Osteoblast (primary cell): ENCODE measurements at places on chromosomes 3 and 15. TPM values are rescaled to one million over a fixed set of nuclear protein-coding genes. Genes with fewer than 3 reads are reported as not detected.
A peak's percentile ranks its signal among the peaks of the same experiment; 100 is the strongest.

DNA sequence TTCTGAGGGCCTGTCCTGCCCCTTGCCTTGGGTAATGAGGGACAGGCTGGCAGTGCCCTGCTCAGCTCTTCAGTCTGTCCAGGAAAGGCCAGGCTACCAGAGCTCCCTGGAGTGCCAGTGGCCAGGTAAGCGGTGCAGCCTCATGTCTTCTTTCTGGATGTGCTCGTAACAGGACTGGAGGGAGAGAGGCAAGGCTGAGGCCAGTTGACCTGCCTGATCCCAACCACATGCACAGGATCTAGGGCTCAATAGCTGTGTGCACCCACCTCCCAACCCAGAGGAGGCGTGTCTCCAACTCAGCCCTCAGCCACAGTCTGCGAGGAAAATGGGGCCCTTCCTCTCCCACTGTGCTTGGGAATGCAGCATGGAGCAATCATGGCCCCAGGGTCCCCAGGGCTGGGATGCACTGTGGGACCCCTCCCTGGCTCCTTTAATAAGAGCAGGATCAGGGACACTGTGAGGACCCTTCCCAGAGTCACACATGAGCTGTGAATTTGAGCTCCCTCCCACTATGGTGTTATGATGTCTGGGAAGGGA lies 22.5 kb downstream of the ALS2CL start:
- peak; percentile 37 for DNase-seq

DNA sequence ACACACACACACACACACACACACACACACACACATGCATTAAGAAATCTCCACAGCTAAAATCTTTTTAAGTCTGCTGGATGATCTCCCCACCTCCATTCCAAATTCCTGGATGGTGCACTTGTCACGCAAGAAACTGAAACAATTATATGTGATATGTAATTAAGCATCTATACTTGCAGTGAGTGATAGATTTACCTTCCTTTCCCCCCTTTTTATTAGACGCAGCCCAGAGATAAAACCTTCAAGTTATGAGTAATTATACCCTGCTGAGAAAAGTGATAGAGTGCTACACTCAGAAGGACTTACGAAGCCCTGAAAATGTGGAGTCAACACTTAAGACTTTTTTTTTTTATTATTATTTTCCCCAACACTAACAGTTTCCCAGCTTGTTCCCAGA lies 255.2 kb downstream of the LSAMP start:
- no peak for DNase-seq

DNA sequence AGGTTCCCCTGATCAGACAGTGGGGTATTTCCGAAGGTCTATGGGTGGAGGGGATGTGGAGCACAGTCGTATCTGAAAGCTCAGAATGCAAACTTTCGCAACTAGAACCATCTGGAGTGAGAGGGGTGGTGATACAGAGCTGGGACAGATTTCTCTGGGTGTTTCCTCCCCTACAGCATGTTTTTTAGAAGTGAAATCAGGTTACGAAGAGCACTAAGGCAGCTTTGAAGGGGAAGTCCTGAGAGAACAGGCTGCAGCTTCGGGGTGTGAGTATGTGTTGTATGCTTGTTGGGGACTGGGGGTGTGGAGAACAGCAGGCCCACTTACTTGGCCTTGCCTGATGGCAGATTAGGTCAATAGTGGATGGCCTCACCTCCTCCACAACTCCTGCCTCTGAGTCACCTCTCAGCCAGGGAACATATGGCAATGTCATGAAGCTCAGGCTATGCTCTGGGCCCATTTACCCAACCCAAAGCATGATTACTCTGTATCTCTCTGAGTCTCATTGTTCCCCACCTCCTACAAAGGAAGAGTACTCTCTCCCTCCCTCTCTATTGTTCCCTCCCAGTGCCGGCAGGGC lies 107.2 kb upstream of the RASGRP1 start:
- DNase-seq = peak; percentile 53

DNA sequence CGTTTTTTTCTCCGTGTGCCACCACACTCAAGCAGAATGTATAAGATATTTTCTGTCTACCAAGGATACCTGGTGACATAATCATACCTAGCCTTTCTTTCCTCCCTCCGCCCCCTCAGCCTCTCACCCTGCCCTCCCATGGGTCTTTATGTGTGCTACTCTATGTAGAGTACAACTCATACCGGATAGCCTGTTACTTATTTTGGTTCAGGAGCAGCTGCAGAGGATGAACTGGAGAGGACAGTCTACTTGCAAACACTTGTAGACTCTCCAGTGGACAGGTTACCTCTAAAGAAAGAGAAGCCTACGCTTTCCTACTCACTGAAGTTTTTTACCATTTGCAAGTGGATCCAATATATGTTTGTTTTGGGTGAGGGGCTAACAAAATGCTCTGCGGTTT lies 345.9 kb upstream of the TPRG1 start:
- no peak for DNase-seq

DNA sequence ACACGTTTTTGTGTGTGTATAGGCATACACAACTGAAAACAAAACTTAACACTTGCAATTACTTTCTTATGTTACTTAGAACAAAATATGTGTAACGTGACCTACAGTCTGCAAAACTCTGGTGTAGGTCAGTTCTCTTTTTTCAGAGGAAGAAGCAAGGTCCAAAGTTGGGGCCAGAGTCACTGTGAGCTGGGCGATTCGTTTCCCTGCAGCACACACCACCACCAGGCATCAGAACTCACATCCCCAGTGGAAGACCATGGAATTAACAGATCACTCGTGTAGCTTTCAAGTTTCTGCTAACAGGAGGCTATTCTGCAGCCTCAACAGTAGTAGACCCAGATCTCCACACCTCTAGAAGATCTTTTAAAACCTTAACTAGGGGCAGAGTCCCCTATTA lies 25.8 kb downstream of the ANP32A start:
- peak; percentile 65 for DNase-seq

- no peak for DNase-seq
Observed at GRCh38 chr3:177604181-177604580, 406.9 kb upstream of the TBL1XR1 start.

DNA sequence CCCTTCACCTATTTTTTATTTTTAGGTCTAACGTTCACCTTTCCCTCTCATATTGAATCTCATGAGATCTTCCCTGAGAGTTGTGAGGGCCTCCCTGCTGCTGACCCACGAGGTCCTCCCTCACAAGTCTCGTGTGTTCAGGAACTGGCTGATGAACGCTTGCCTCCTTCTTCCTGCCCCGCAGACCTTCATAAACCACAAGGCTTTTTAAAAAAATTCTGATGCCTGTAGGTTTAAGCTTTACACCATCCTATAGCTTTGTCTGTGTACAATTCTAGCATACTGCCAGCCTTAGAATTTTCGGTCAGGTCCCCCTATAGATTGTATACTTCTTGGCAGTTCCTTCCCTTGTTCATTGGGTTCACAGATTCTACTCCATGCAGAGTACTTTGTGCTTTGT lies 50.5 kb downstream of the CHST2 start:
- DNase-seq = no peak

DNA sequence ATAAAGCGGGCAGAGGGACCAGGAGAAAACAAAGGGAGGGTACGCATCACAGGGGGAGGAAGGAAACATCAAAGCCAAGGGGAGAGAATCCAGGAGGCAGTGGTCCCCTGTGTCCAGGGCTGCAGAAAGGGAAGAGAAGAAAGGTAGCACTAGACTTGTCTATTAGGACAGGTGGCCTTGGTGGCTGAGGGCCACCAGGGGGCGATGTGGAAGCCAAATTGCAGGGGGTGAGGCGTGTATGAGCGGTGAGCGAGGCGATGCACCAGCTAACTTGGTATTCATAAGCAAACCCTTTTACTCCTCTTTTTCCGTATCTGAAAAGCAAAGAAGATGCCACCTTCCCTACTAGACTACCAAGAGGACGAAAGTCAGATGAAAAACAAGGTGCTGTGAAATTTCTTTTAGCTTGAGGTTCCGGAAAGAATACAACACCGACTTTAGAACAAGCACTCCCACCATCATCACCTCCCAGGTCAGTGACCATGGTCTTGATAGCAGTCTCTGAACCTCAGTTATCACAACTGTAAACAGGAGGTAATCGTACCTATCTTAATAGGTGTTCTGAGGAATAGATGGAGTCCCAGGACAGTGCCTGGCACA lies 654.4 kb upstream of the ADAMTS9 start:
- no peak for DNase-seq

- DNase-seq = no peak
Observed at GRCh38 chr15:59587085-59587826, 24.3 kb upstream of the GCNT3 start.

DNA sequence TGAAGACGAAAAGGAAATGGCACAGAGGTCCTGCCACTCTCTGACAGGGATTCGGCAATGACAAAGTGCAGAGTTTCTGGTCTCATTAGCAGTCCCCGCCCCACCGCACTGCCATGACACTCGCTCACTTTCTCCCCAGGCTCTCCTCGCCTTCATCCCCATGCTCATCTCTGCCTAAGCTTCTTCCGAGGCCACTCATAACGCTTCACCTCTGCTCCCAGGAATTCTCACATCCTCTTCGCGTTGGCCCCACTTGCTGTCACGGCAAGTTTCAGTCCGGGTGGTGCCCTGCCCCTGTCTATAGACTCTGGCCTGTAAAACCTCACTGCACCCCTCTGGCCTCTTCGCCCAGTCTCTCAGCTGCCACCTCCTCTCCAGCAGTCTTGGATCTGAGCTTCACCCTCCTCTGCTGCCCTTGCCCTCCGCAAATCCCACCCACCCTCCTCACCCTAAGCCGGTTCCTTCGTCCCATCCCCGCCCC lies 654 bp downstream of the RUBCN start:
- peak; percentile 91 for DNase-seq

GRCh38 chr15:99438224-99438585 lies 127.6 kb upstream of the MEF2A start:
- no peak for DNase-seq

GRCh38 chr3:99808163-99808794 lies 9.4 kb upstream of the CMSS1 start:
- peak; percentile 62 for DNase-seq

TMEM212 gene
- total RNA-seq = not detected in 2 replicates

SENP5 gene
- 42.4 and 43.4 TPM in 2 replicates for total RNA-seq

CFAP92 gene
- not detected in 2 replicates for total RNA-seq

HIGD2B gene
- under 0.01 TPM in 1 of 2 replicates, not detected in the other for total RNA-seq

WWTR1 gene
- total RNA-seq = 79.3 and 84.7 TPM in 2 replicates
